Renal cortical epithelial cell (primary cell): ENCODE measurements at places on chromosomes 1 and 21. TPM values are rescaled to one million over a fixed set of nuclear protein-coding genes. Genes with fewer than 3 reads are reported as not detected.
A peak's percentile ranks its signal among the peaks of the same experiment; 100 is the strongest.

GRCh38 chr1:181818459-181818858, 243.1 kb downstream of the ZNF648 start:
- DNase-seq = peak; percentile 21

GRCh38 chr1:65399003-65399402, 21.5 kb upstream of the LEPR start:
- no peak for DNase-seq

The NIPAL3 gene
- total RNA-seq = 60.4 and 95.8 TPM in 2 replicates

The ZYG11B gene
- total RNA-seq = 26.4 and 43.8 TPM in 2 replicates

The OLFM3 gene
- total RNA-seq = not detected in 2 replicates

DNA sequence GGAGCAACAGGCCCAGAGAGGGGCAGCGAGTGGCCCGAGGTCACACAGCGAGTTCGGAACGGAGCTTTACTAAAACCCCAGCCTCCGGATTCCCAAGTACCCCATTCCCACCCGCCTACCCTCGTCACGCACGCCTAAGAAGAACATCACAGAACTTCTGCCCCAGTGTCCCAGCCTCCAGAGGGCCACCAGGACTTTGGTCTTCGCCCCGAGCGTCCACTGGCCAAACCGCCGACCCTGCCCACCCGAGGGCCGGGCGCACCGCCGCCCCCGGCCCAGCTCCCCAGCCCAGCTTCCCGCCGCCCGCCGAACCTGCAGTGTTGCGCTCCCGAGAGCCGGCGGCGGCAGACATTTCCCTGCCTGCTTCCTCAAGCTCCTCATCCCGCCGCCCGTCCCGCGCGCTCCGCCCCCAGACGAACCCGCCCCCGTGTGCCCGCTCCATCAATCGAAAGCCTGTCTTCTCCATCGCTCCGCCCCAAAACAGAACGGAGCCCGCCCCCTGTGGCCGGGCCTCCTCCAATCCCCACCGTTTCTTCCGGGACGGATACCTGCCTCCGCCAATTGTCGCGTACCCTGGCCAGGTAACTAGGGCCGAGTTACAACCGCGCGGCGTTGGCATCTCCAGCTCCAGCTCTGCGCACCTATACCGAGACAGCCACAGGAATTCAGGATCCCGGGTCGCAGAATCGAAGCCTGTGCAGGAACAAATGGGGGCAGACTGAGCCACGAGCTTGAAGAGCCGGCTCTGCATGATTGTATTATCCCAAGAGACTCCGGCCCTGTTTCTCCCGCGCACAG, 15.3 kb downstream of the INPP5B start:
- DNase-seq = peak; percentile 88

DNA sequence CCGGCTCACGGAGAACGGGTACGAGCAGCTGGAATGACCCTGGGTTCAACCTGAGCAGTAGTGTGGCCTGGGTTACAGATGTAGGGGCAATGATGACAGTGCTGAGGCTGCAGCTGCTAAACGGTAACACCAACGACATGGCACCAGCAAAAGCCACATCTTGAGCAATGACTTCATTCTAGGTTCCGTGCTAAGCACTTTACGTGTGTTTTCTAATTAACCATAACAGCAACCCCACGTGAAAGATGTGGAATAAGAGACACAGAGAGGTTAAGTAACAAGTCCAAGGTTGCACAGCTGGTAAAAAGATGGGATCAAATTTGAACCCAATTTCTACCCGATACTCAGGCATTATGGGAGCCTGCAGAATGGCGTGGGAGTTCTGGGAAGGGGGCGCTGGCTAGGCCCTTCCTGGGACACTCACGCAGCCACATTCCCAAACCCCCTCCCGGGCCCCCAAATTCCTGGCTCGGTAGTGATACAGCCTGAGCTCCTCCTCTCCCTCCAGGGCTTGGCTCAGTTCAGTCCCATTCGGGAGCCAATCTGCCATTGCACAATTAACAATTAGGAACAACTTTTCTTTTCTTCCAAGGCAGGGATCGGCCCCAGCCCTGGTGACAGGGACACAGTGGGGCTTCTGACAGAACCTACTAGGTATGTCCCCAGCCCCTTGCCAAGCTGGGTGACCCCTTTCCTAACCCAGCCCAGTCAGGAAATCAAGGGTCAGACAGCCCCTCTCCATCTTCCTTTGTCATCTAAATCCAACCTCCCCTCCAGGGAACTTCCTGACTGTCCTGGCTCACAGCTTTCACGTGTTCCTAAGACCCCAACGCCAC, 23.8 kb upstream of the ECE1 start:
- no peak for DNase-seq

GRCh38 chr1:245859493-245860114, 647.5 kb downstream of the SMYD3 start:
- DNase-seq = peak; percentile 56

DNA sequence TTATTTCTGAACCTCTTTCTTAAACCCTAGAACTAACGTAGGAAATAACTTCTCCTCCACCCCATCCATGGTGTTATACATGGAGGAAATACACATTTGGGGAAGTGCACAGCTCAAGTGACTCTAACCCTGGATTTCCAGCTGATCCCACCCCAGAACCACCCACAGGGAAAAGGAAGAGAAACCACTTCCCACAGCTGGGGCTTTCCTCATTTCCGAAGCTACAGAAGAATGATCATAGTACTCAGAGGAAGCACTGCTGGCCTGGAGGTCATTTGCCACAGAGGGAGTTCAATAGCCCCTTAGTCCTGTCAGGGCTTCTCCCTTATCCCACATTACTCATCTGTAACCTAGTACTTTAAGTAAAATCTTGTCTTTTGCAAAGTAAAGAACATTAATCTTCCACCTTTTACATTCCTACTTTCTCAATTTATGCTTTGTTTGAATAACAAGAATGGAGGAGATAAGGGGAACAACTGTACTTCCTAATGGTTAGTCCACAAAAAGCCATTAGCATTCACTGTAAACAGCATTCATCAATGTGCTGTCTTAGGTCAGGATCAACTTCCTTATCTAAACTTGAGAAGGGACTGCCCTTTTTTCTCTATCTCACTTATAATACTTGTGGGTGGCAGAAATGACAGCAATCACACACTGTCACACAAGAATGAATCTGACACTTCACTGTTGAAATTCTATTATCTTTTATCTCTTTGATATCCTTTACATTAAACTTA, 63.0 kb upstream of the RGS1 start:
- DNase-seq = no peak

DNA sequence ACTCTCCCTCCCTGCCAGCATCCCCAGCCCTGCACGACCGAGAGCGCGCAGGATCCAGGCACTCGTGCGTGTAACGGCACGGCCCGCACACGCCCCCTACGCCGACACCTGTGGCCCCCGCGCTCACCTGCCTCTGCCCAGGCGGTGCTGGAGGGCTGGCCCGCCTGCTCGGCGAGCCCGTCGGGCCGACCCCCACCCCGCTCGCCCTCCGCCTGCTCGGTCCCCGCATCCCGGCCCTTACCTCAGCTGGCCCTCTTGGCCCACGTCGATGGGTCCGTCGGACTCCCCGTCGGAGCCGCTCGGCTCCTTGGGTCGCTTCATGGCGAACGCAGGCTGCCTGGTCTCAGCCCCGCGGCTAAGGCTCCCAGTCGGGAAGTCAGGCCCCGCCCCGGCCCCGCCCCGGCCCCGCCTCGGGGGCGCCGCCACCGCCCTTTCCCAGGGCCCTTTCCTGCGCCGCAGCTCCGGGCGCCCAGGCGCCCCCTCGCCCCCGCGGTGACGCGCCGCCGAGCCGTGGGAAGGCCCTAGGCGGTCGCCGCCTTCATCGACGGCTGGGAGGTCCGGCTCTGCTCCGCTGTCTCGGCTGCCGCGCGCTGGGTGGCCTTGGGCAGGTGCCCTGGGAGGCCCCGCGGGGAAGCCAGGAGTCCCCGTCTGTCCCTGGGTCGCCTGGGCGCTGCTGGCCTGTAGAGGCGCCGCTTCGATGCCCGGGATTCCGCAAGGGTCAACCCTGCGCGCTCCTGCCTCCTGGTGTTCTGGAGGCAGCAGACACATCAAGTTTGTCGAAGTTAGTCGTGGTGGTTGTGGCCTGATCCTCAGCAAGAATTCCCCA, at the start of gene HEYL:
HEYL (minus strand) TSS at position 339 of the 826 bp plus-strand sequence; CDS start at position 321, 18 bp downstream.
- DNase-seq = no peak

- DNase-seq = peak; percentile 83
Measured at GRCh38 chr21:34865400-34866241, 183.5 kb downstream of the RUNX1 start.

GRCh38 chr1:84156210-84156621, 12.1 kb downstream of the PRKACB start:
- peak; percentile 95 for DNase-seq

The BMP8B gene
- total RNA-seq = 1.3 and 2.3 TPM in 2 replicates

- DNase-seq = no peak
Measured at GRCh38 chr1:40167317-40167716, 6.1 kb downstream of the RLF start.

DNA sequence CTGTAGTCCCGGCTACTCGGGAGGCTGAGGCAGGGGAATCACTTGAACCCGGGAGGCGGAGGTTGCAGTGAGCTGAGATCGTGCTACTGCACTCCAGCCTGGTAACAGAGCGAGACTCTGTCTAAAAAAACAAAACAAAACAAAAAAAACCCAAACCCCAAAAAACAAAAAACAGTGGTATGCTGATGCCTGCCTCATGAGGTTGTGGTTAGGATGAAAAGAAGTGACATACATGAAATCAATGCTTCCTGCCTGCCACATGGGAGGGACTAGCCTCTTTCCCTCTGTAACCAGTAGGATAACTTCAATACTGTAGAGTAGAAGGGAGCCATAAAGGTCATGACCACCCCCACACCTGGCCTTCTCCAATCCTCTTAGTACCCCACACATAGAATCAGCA, 55.2 kb downstream of the TENT5C start:
- no peak for DNase-seq

DNA sequence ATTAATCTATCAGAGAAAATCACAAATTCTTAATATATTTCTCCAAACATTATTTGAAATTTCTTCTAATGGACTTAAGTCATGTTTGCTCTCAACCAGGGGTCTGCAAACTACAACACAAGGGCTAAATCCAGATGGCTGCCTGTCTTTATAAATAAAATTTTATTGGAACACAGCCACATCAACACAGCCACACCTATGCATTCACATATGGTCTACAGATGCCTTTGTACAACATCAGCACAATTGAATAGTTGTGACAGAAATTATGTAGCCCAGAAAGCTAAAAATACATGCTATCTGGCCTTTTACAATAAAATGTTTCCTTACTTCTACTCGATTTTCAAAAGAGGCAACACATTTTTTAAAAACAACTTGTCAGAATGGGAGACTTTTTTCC, 103.9 kb downstream of the DPYD start:
- no peak for DNase-seq

DNA sequence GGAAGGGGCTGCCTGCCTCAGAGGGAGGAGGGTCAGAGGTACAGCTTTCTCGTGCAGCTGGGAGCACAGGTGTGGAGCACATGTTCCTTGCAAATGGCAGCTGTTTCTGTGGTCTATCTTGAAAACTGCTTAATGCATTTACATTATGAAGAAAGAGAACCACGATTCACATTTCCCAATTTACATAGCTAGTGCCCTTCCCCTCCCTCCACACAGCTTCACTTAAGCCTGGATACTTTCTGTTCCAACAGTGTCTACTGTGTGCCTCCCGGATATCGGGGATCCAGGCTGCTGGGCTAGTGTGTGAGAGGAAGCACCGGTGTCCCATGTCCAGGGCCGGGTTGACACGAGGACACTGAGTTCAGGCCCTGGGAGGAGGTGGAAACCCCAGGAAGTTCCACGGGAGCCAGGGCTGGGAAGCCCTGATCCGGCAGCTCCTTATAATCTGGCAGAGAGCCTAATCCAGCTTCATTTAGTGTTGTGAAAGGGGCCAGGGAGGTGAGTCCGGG, 31.6 kb downstream of the TMCC2 start:
- DNase-seq = no peak

DNA sequence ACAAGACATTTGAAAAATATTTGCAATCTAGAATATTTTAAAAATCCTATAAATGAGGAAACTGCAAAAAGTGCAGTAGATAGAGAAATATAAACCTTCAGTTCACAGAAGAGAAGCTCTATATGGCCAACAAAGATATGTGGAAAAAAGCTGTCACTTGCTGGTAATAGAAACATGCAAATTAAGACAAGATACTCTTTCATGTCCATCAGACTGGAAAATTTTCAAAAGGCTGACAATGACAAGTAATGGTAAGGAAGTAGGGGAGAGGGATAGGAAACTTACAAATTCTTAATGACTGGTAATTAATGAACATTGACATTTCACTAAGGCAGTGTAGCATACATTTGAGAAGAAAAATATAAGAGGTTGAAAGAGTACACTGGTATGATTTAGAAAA, 147.9 kb downstream of the MRPL39 start:
- no peak for DNase-seq

The PLA2G2C gene
- not detected in 2 replicates for total RNA-seq

The TFB2M gene
- 20.8 and 26.9 TPM in 2 replicates for total RNA-seq

DNA sequence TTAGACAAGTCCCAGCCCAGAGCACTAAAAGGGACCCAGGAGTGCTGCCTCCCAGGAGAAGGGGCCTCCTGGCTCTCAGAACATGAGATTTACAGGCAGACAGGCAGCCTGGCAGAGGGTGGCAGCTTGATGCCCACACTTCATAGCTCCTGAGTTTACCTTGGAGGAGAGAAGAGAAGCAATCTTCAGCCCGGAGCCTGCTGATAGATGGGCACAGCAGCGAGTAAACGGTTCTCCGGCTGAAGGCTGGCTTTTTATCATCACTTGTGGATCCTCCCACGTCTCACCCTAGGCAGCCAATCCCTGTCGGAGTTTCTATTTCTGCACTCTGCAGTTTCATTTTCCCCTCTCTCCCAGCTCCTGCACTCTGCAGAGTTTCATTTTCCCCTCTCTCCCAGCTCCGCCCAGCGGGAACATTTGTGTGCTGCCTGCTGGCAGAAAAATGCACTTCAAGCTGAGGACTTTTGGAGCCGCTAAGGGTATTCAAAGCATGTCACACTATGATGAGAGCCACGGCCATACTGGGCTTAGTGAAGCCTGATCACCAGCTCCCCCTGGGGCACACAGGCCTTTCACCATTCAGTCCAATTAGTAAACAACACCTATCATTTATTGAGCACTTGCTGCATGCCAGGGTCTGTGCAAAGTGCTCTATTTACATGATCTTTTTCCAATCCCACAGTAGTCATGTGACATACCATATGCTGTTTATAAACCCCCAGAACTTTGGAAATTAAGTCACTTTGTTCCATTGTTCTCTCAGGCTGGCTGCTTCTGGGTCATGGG, at the start of gene IFI6:
IFI6 (minus strand) TSS at position 229 of the 786 bp plus-strand sequence. CDS start 2,878 bp downstream, outside the sequence.
- peak; percentile 96 for DNase-seq

The GPR37L1 gene
- 0.15 and 0.35 TPM in 2 replicates for total RNA-seq

The FABP3 gene
- total RNA-seq = 11.3 and 74.1 TPM in 2 replicates

DNA sequence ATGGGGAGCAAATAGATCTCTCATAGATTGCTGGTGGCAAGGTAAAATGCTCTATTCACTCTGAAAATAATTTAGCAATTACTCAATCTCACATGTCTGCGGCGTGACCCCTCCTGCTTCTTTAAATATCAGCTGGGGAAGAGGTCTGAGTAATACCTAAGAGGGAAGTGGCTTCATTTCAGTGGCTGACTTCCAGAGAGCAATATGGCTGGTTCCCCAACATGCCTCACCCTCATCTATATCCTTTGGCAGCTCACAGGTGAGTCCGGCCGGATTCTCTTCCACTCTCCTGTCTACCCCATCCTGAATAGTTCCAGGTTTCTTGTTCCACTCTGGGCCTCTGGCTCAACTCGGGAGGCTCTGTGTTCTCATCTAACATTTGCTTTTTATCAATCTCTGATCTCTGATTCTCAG, at the start of gene SLAMF7:
SLAMF7 (plus strand) TSS at position 150 of the 414 bp plus-strand sequence; CDS start at position 205, 55 bp downstream.
- no peak for DNase-seq
